CD4-positive, alpha-beta T cell treated with Interleukin-6 at 100 ng/mL for 8 hours (primary cell): ENCODE measurements at places on chromosomes 4 and X.

DNA sequence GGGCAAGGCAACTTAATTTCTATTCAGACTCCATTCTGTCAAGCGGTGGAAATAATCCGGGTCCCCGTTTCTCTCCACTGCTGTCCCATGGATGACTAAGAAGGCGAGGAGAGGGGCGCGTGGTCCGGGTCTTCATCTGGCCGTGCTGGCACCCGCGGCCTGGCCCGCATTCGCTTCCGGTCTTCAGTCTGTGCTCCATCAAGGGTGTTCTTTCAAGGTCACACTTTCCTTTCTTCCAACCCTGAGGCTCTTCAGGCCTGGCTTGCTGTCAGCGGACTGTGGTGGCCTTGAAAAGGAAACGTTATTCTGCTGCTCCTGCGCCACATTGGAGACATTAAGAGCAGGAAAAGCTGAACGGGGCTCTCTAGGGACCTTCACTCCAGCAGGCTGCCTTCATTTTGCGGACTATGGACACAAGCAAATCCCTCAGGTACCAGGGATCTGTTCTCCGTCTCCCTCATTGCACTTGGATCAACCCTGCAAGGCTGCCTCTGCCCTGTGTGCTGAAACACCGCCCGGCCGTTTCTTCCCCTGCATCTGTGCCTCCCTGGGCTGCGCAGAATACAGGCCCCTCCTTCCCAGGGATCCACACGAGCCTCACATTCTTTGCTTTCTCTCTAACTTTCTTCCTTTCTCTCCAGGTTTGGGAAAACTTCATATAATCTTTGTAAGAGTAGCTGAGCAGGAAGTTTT, 5.7 kb upstream of the SLC25A4 start:
- no peak for DNase-seq

- DNase-seq, result no peak
These were observed 68.8 kb downstream of the ABLIM2 start for GRCh38 chr4:8089862-8090261.

DNA sequence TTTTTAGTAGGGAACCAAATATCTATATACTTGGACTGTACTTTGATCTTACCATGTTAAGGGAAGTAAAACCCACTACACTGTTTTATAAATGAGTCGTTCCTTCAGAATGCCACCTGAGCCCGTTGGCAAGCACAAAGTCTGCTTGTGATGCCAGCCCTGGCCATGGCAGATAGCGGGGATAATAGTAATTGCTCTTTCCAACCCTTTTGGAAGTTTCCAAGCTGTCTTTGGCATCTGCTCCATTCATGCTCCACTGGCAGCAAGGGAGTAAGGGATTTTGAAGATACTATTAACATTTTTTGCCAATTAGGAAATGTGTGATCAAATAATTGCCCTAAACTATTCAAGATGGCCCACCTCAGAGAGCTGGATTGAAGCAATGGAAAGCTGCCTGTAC, 689.2 kb upstream of the SLIT2 start:
- DNase-seq, result no peak

GRCh38 chrX:44906041-44906440, 33.1 kb downstream of the KDM6A start:
- no peak for DNase-seq

DNA sequence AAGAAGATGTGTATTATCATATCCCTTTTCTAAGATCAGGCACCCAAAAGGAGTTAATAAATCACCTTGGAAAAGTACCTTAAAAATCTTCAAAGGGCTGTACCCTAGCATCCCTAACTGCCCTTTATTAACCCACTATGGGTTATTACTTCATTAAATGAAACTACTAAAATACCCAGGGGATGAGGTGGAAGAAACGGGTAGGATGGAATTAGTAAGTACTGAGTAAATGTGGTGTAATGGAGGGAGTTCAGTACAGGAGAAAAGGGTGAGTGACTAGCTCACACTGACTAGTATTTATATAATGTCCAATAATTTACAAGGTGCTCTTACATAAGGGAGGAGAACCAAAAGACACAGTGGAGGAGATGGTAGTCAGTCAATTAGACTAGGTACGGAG, 51.0 kb upstream of the RASGEF1B start:
- DNase-seq, result no peak

DNA sequence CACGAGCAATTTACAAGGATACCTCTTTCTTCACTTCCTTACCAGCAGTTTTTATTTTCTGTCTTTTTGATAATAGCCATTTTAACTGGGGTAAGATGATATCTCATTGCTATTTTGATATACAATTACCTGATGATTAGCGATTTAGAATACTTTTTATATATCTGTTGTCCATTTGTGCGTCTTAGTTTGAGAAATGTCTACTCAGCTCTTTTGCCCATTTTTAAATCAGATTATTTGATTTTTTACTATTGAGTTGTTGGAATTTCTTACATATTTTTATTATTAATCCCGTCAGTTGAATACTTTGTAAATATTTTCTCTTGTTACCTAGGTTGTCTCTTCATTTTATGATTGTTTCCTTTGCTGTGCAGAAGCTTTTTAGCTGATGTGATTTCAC, 1.5 kb upstream of the SPIN2A start:
- DNase-seq, result no peak

DNA sequence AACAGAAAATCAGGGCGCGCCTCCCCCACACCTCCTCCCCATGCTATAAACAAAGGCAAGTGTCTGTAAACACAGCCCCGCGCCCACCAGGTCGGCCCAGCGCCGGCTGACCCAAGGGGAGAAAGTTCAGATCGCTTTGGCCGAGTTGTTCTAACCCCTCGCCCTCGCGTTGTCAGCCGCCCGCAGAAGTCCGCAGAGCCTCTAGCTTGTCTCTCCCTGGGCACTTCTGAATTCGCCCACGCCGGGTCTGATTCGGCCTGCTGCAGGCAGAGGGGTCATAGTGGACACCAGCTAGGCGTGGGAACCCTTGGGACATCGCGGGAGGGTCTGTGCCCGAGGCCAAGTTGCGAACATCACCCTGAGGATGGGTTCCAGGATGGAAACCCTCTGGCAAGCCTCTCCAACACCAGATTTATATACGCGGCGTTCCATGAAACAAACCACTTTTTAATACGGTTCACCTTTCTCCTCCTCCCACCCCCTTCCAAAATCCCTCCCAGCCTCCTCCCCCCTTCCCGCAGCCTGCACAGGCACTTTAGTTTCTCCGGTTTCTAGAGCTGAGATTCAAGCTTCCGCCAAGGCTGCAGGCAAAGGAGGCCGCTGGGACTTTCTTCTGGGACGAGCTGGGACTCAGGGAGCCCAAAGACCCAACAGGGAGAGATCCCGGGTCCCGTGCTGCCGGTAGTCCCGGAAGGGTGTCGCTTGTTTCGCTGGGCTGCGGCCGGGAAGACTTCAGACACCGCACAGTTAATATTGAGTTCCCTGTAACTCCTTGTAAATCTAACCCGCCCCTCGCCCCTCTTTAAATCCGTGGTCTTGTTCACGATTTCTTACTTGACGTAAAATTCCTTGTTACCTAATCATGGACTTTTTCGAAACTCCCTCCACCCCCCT, 4.7 kb downstream of the HAND2 start:
- no peak for DNase-seq

DNA sequence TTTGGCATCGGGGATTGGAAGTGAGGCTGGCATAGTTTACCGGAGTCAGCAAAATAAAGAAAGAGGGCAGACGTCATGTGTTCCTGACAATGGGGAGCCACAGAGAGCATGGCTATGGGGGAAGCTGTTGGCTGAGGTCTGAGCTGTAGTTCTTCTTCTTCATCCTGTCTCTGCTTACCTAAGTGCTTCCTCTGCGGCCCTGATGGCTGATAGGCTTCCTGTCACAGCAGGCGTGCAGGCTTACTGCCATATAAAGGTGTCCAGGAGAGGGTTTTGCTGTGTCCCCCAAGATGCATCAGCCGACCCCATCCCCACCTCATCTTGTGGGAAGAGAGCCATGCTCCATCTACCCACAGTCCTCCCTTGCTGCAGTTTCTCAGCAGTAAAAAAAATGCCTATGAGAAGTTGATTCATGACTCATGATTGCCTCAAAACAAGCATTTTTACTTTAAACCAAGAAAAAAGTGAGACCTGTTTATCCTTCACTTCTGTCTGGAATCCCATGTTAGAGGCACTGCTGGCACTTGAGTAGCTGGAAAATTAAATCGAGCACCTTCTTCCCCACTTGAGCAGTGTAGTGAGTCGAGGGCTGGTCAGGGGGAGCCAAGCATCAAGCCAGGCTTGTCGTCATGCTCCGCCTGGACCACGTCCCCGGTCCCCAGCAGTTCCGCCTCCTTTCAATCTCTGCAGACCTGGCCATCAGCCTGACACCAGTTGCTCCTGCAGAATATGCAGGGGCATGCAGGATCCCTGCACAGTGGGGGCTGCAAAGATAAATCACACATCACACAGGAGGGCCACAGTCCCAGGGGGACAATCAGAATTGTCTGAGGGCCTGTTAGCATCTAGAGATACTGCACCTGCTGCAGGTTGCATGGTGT, 237.8 kb downstream of the EVC2 start:
- DNase-seq, result no peak

DNA sequence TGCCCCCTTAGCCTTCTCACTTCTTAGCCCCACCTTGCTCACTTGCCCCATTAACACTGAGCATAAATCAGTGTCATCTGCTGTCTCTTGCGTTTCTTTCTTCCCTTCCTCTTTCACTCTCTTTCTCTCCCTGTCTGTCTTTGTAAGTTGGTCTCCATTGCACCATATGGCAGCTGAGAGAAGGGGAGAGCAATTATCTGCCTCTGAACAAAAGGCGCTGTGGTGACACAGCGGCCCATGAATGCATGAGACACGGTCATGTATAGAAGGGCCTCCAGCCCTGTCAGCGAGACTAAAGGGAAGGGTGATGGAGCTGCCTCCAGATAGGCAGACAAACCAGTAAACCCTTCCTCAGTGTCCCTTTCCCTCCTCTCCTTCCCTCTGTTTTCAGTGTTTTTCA, 88.8 kb upstream of the PCDH18 start:
- no peak for DNase-seq

GRCh38 chrX:101977106-101977505, 45.3 kb upstream of the ZMAT1 start:
- no peak for DNase-seq

- DNase-seq, result no peak
These were observed 46.3 kb downstream of the SPANXD start for GRCh38 chrX:141652286-141652685.

- DNase-seq, result no peak
These were observed 352.3 kb downstream of the PDGFC start for GRCh38 chr4:156619154-156619934.

- no peak for DNase-seq
These were observed 99.0 kb downstream of the ANOS1 start for GRCh38 chrX:8632924-8633323.

GRCh38 chr4:61520681-61521160, 320.6 kb downstream of the ADGRL3 start:
- no peak for DNase-seq

DNA sequence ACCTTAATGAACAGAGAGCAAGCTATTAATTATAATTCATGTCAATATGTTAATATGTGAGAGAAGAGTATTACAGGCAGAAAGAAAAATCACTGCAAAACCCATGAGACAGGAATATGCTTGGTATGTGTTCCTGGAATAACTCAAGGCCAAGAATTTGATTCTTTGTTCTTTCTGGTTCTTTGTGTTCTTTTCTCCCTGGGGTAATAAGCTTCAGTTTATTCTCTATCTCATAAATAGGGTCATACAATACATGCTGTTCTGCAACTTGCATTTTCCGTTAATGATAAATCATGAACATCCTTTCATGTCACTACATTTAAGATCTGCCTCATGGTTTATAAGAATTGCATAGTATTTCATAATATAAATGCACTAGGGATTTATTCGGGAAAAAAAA, 16.8 kb upstream of the THOC2 start:
- no peak for DNase-seq

DNA sequence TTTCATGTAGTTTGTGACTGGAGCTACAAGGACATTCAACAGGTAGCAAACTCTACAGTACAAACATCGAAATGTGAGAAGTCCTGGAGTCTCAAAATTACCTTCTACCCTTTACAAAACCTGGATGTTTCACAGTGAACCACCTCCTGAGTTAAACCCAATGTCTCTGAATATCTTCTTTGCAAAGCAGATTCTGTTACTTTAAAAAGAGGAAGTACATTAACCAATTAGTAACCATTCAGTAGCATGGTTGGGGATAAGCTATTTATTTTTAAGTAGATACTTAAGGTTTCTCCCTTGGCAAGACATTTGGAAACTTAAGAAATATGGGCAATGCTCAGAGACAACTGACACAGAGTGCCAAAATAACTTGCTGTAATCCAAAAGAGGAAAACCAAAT, 371.9 kb upstream of the NWD2 start:
- no peak for DNase-seq

DNA sequence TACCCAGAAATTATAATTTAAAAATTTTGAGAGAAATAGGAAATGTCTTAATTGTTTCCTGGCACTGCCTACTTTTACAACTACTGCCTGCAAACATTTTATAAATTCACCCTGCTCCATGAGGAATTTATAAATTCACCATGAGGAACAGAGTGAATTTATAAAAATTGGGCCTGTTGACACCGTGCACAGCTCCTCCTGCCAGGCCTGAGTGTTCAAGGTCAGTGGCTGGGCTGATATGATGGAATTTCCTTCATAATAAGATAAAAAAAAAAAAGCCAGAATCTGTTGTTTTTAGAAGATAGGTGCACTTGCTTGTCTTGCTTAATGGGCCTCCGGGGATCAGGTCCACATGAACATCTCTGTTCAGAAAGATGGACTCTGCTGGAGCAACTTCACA, 151.7 kb upstream of the RASGEF1B start:
- no peak for DNase-seq

- DNase-seq, result no peak
These were observed 151.0 kb upstream of the PPARGC1A start for GRCh38 chr4:24040811-24041210.

DNA sequence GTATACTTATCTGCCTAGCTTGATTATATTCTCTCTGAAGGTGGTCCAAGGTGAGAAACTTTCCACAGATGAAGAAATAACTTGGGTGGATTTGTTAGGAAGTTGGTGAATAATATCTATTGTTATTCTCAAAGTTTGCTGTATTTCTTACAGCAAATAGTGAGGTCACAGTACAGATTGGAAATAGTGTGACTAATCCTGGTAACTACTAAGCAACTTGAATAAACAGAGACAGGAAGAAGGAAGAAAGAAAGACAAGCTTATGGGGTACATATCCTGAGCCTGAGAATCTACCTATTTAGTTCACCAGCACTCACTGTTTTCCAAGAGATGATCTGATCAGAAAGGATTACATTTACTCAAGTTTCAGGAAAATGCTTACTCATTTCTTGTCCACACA, 1416.1 kb downstream of the RPA4 start:
- no peak for DNase-seq

GRCh38 chr4:96194993-96195392, 355.1 kb downstream of the PDHA2 start:
- DNase-seq, result no peak

DNA sequence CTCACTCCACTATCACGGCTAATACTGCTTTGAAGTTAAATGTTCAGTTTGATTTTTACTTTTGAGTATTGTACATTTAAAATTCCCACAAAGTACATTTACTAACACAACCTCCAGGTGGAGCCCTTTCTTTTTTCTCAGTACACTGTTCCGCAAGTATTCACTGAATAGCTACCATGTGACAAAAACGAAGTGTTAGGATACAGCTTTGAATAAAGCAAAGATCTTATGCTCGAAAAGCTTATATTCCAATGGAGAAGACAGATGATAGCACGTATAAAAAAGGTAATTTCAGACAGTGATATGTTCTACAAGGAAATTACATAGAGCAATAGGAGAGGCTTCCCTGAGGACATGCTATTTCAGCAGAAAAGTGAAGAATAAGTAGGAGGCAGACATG, 60.7 kb upstream of the ABCG2 start:
- peak; percentile 59 for DNase-seq

- DNase-seq, result no peak
These were observed 105.8 kb downstream of the NFKB1 start for GRCh38 chr4:102606846-102607450.

- no peak for DNase-seq
These were observed 19.9 kb upstream of the SRPX start for GRCh38 chrX:38240541-38240940.
